ENCODE measurements at places on chromosomes 3 and 15. TPM values are rescaled to one million over a fixed set of nuclear protein-coding genes. Genes with fewer than 3 reads are reported as not detected.

The UNC13C gene
- total RNA-seq = under 0.01 TPM

The NMB gene
- 1.2 TPM for total RNA-seq

The TTLL13 gene
- 0.07 TPM for total RNA-seq

The GABRA5 gene
- total RNA-seq = not detected

The CPA3 gene
- not detected for total RNA-seq

The ASB14 gene
- not detected for total RNA-seq

The SEMA5B gene
- total RNA-seq = 0.34 TPM
